ENCODE measurements at places on chromosomes 7 and 10. TPM values are rescaled to one million over a fixed set of nuclear protein-coding genes. Genes with fewer than 3 reads are reported as not detected.

The RNF32 gene
- polyA plus RNA-seq, result 3.1 TPM

The CYP3A7 gene
- polyA plus RNA-seq, result 11.4 TPM

The PLAU gene
- polyA plus RNA-seq, result 20.3 TPM

The CYP26C1 gene
- polyA plus RNA-seq, result 0.11 TPM

- DNase-seq, result no peak
Observed at GRCh38 chr10:78868048-78868447, 200.7 kb upstream of the ZMIZ1 start.

All from thymus (tissue), 14 donors.